ENCODE measurements at places on chromosomes 7 and 10.

- DNase-seq: no peak
Observed at GRCh38 chr10:52194191-52194590, 119.9 kb upstream of the DKK1 start.

GRCh38 chr10:98349508-98349922 lies 65.5 kb downstream of the PYROXD2 start:
- DNase-seq: no peak

GRCh38 chr10:36717118-36717517 lies 408.3 kb upstream of the ANKRD30A start:
- DNase-seq: no peak

DNA sequence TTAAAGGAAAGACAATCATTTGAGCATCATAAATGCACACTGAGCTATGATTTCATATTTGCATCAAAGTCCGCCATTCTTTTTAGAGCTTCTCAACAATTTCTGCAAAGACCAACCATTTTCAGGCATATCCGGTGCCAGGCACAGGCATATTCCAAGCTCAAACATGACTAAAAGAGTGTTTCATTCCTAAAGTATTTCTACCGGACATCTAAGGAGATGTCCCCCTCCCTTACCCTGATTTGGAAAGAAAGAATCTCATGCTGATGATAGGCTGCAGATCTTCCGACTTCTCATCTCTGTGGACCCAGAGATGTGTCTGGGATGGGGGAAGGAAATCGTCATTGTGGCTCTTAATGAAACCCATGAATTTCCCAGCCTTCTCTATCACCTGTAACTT lies 600.5 kb upstream of the MGMT start:
- DNase-seq: no peak

DNA sequence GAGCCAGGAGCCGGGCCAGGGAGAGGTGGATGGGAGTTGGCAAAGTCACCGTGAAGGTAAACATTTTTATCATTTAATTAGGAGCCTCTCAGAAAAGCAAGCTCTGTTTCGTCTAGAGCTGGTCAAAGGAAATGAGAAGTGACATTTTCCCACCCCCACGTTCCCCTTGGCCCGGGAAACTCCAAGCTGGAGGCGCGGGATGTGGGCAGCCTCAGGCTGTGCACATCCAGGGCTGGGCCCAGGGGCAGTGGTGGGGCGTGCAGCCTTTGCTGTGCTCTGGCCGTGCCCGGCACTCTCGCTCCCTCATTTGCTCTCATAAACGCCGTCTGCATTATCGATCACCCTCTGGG lies 135.6 kb upstream of the RET start:
- no peak for DNase-seq

DNA sequence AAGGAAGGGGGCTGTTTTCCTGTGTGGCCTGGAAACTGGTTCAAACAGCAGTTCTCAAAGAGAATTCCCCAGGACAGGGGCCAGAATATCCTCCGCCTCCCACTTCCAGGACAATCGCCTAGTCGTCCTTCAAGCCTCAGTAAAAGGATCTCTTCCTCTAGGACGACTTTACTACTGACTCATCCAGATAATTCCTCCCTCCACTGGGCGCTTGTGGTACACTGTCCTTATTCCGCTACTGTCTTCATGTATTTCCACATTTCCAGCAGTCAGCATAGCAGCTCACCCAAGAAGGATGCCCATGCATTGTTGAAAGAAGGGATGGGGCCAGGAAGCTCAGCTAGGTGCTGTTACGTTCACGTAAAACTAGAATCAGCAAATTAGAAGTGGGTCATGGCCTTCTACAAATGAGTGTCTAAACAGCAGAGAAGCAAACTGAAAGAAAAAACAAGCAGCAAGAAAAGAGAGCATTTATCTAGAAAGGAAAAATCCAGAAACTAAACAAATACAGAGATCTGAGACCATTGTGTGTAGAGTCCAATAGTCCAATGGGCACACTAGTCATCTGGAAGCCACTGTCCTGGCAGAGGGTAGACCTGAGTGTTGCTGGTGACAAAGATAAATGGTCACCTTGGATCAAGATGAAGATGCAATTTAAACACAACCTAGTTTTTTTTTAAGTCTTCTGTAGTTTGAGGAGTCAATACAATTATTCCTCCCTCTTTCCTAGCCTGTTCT lies 26.3 kb downstream of the CLRN3 start:
- DNase-seq: no peak

DNA sequence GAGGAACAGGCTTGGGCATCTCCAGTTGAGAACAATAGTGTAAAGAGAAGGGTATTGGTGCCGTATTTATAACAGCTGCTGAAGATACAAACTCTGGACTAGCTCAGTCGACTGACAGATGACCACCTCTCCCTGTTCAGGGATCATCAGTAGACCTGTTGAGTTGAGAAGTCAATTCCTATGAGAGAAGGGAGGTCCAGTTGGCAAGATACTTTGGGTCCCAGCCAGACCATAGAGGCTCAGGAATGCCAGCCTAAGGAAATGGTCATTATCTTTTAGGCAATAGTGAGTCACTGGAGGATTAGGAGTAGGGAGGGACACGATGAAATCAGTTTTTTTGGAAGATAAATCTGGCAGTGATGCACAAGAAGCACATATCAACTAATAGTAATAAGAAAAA lies 202.9 kb downstream of the TRIL start:
- no peak for DNase-seq

GRCh38 chr10:120460776-120461175 lies 3.7 kb downstream of the PLPP4 start:
- no peak for DNase-seq

DNA sequence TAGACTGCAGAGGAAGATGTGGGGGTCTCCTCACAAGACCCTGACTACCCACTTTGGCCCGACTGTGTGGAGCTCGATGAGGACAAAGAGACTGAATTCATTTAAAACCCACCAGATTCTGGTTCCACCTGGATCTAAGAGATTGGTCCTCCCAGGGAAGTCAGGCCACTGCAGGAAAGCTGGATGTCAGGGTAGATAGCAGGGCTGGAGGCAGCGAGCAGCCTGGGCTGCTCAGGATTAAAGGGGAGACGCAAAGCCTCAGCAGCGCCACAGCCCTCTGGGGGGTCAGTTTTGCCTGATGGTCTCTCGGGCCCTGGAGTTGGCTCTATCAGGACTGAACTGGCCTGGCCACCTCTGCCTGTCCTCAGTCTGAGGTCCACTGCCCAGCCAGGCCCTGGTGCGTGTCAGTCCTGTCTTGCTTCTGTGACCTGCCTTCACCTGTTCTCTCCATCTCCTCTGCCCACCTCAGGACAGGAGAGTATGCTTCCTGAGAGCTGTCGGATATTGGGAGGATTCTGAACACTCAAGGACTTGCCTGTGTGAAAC lies 12.2 kb upstream of the KLRG2 start:
- DNase-seq: no peak
